Smooth muscle cell of the brain vasculature (primary cell): ENCODE measurements at places on chromosomes 2 and 18.

DNA sequence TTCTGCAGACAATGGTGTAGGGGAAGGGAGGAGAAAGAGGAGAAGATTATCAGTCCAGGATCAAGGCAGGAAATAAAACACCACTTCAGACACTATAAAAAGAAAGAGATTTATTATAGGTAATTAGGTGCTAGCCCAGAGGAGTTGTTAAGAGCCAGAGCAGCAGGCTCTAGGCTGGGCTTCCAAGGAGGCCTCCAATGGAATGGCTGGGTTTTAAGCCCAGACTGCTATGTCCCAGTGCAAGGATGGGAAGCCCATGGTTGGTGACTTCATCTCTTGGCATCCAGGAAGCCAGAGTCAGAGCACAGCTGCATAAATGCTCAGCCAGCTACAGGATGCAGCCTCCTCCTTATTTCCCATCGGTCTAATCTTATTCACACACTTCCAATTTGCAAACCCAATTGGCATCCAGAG, 95.6 kb downstream of the LAMA3 start:
- peak; percentile 7 for DNase-seq

DNA sequence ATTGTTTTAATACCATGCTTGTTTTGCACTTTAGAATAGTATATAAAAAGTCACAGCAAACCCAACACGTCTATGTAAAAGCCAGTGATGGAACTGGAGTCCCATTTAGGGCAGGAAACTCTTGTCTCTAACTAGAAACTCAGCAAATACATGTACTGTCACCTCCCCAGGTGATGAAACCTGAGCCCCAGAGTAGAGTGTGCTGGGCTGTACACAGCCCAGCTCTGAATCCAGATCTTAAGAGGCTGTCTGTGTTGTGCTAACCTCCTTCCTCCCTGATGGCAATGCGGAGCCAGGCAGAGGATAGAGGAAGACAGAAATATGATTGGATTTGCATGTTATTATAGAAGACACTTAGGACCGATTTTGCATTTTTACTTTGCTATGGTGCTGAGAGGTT, 317.5 kb upstream of the TRIB2 start:
- no peak for DNase-seq

GRCh38 chr18:48460929-48461583, 51.9 kb upstream of the ZBTB7C start:
- DNase-seq = no peak

GRCh38 chr18:65081786-65082185, 669.0 kb upstream of the CDH7 start:
- DNase-seq = no peak

DNA sequence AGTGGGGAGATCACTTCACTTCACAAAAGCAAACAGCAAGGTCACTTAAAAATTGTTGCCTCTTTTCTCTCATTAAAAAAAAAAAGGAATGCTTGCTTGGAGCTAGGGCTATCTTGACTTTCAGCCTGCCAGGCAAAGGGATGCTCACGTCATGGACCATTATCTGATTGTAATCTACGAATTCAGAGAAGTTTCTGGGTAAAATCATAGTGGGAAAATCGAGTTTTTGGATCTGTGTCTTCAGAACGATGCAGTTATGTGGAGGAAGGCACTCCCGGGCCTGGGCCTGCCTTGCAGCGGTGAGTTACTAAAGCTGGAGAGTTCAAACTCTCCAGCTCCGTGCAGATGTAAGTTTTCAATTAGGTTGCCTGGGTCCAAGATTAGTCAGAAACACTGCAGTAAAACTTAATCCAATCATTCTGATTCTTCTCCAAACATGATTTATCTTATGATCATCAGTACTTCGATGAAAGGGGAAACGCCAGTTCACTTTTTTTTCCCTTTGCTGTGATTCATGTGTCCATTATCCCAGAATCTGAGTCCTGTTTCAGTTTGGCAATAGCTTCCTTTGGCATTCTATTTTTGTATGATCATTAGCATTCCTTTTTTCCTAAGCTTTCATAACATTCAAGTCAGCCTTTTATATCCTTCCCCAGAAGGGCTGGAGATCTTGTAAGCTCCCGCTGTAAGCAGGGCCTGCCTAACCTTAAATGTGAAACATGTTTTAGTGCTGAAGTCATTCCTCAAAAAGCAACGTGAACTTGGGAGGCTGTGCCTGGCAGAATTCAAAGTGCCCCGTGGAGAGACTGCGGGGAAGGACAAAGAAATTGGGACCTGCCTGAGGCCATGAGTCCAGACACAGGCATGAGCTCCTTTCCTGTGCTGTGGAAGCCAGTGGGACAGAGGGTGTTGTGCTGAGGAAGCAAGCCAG, 119.3 kb upstream of the TWIST2 start:
- DNase-seq = no peak

GRCh38 chr18:27540111-27540510, 355.0 kb upstream of the CHST9 start:
- DNase-seq = no peak

DNA sequence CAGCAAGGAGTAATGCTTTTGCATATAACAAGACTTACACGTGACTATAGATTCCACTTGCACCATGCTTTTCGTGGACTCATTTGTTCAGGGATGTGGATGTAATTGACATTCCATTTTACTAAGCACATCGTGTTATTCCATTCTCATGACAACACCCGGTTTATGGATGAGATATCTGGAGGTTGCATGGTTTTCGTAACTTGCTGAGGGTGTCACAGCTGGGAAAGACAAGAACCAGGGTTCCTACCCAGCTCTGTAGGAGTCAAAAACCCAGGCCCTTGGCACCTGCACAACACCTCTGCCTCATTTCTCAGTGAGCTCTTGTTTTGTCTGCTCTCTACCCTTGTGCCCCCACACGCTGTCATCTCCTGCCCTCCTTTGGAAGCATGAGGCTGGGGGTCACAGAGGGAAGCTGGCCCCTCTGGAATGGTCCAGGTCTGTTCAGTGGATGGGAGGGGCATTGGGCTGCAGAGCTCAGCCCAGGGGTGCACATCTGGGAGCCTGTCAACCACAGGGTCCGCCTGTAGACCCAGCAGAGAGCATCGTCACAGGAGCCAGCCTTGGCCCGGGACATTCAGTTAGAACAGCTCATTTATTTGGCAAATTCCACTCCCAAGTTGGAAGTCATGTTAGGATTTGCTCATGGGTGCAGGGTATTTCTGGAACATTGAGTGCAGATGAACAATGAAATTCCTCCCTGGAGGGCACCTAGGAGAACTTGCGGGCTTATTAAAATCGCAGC, 120.1 kb upstream of the TWIST2 start:
- DNase-seq = no peak

DNA sequence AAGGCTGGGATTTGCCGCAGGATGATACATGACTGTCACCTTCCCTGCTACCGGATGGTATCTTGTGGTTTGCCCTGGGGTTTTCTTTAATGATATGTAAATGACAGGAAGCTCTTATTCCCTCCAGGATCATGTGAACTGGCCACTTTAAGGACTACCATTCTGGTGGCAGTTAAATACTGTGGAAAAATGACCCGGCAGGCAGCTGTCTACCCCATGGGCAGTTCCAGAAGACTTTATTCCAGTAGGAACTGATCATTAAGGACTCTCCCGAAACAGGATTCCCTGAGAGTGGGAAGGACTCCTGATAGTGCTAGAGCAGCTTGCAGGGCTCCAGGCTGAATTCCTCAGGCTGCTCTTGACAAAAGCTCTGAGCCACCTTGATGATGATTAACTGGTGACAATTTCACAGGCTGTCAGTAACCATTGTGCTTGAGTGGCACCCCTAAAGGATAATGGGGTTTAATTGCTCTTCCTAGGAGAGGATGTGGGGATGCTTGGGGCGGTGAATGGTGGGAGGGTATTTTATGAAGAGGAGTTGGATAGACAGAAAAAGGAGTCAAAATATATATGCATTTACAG, 212.0 kb downstream of the CPS1 start:
- DNase-seq = no peak

DNA sequence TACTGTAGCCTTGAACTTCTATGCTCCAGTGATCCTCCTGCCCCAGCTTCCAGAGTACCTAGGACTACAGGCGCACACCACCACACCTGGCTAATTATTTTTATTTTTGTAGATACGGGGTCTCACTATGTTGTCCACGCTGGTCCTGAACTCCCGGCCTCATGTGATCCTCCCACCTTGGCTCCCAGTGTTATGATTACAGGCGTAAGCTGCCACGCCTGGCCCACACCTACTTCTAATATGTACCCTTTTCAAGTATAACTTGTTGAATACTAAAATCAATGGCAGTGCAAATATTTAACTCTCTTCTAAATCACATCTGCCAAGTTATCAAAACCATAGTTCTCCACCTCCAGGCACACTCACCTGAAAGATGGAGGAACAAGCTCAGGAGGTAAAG, 58.7 kb downstream of the ITSN2 start:
- no peak for DNase-seq

DNA sequence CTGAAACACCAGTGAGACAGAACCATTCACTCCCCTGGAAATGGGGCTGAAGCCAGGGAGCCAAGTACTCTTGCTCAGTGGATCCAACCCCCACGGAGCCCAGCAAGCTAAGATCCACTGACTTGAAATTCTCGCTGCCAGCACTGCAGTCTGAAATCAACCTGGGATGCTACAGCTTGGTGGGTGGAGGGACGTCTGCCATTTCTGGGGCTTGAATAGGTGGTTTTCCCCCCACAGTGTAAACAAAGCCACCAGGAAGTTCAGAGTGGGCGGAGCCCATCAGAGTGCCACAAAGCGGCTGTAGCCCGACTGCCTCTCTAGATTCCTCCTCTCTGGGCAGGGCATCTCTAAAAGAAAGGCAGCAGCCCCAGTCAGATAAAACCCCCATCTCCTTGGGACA, 292.8 kb downstream of the LNPK start:
- no peak for DNase-seq

GRCh38 chr2:29042561-29043075, 31.7 kb downstream of the PCARE start:
- peak; percentile 10 for DNase-seq
